ENCODE measurements at places on chromosomes 3 and 15.
A peak's percentile ranks its signal among the peaks of the same experiment; 100 is the strongest.

GRCh38 chr3:20320489-20320888 lies 134.5 kb upstream of the SGO1 start:
- H3K4me3 ChIP-seq = no peak overlapping the region
- H3K27me3 ChIP-seq = no peaks in the 10 kb centered on the region
- H3K36me3 ChIP-seq = no peaks in the 10 kb centered on the region

GRCh38 chr3:128173849-128174248 lies 20.6 kb downstream of the EEFSEC start:
- H3K4me1 ChIP-seq = peaks cover 22% of the 10 kb centered on the region
- H3K36me3 ChIP-seq = no peaks in the 10 kb centered on the region
- DNase-seq = no peak
- H3K4me3 ChIP-seq = no peak overlapping the region
- no peaks in the 10 kb centered on the region for H3K27me3 ChIP-seq

DNA sequence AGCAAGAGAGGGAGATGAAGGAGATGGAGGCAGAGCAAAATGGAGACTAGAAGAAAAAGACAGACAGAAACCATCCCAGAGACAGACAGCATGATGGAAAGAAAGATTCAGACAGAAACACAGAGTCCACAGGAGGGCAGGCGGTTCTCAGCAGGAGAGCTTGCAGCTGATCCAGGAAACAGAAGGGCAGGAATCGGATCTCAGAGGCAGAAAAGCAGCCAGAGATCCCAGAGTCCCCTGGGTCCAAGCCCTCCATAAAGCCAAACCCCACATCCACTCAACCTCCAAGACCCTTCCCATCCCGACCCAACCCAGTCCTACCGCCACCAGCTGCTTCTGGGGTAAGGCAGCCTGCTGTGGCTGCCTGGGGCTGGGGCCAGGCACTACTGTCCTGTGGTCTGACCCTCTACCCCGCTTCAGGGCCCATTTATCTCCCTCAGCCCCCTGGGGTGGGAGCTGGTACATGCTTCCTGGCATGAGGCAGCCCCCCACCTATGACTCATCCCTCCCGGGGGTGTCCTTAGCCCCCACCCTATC lies at the start of gene UCN2:
UCN2 (minus strand) TSS at position 400 of the 537 bp plus-strand sequence. CDS start 657 bp downstream, outside the sequence.
- H3K27ac ChIP-seq = peak within 1 kb of the TSS; percentile 84
- H3K4me1 ChIP-seq = peaks cover 69% of the 10 kb centered on the region
- no peaks in the 10 kb centered on the region for H3K36me3 ChIP-seq
- no peak for DNase-seq

GRCh38 chr3:129352045-129352444 lies 73.4 kb downstream of the HMCES start:
- no peaks in the 10 kb centered on the region for H3K27me3 ChIP-seq
- peaks cover 4% of the 10 kb centered on the region for H3K4me1 ChIP-seq
- no peaks in the 10 kb centered on the region for H3K36me3 ChIP-seq
- no peak overlapping the region for H3K4me3 ChIP-seq

- no peak overlapping the region for H3K27ac ChIP-seq
- H3K27me3 ChIP-seq = peaks cover 12% of the 10 kb centered on the region
- H3K4me1 ChIP-seq = no peaks in the 10 kb centered on the region
- no peak overlapping the region for H3K4me3 ChIP-seq
- DNase-seq = no peak
Observed at GRCh38 chr3:141057946-141058800, 7.0 kb downstream of the SPSB4 start.

GRCh38 chr3:112751564-112752512 lies 94.8 kb downstream of the CD200R1L start:
- no peak overlapping the region for H3K4me3 ChIP-seq
- no peaks in the 10 kb centered on the region for H3K27me3 ChIP-seq
- H3K27ac ChIP-seq = no peak overlapping the region
- no peaks in the 10 kb centered on the region for H3K36me3 ChIP-seq

GRCh38 chr3:13086531-13086981 lies 13.3 kb upstream of the IQSEC1 start:
- no peaks in the 10 kb centered on the region for H3K36me3 ChIP-seq
- no peaks in the 10 kb centered on the region for H3K27me3 ChIP-seq
- H3K4me1 ChIP-seq = no peaks in the 10 kb centered on the region
- no peak overlapping the region for H3K27ac ChIP-seq

GRCh38 chr3:97863031-97863430 lies 41.2 kb downstream of the CRYBG3 start:
- H3K27ac ChIP-seq = no peak overlapping the region
- no peak for DNase-seq
- H3K27me3 ChIP-seq = no peaks in the 10 kb centered on the region
- no peaks in the 10 kb centered on the region for H3K4me1 ChIP-seq

DNA sequence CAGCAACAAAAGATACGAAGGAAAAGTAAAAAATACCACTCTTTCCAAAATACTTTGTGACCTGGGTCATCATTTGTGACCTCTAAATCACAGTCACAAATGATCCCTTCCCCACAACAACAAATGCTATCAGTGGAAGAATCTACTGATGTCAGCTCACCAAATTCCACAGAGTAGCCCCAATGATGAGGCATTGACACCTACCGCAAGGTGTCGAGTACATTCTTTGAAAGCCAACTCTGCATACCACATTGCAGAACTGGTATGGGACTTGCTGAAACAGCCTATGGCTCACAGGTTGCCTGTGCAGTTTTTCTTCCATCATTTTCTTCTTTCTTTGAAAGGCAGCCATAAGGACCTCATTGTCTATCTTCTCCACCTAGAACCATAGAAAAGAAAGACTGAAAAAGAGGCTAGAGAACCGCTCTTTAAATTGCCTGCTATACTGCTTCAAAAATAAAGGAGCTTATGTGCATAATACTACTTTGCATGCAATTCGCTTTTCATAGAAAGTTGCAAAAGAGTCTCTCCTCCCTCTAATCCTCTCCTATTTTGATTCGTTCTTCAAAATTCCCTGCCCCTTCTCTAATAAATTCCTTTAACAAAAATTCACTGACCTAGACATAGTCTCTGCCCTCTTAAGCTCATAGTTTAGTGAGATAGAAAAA lies 21.4 kb upstream of the KPNA1 start:
- no peak overlapping the region for H3K27ac ChIP-seq
- peaks cover 7% of the 10 kb centered on the region for H3K36me3 ChIP-seq
- no peaks in the 10 kb centered on the region for H3K4me1 ChIP-seq

- no peak overlapping the region for H3K4me3 ChIP-seq
- no peaks in the 10 kb centered on the region for H3K4me1 ChIP-seq
- no peak for DNase-seq
- no peak overlapping the region for H3K27ac ChIP-seq
- H3K27me3 ChIP-seq = no peaks in the 10 kb centered on the region
- no peaks in the 10 kb centered on the region for H3K36me3 ChIP-seq
Observed at GRCh38 chr3:14280326-14280725, 101.7 kb downstream of the LSM3 start.

GRCh38 chr3:161270991-161271390 lies 49.9 kb downstream of the NMD3 start:
- H3K27me3 ChIP-seq = no peaks in the 10 kb centered on the region
- DNase-seq = no peak
- H3K4me3 ChIP-seq = no peak overlapping the region
- no peak overlapping the region for H3K27ac ChIP-seq

DNA sequence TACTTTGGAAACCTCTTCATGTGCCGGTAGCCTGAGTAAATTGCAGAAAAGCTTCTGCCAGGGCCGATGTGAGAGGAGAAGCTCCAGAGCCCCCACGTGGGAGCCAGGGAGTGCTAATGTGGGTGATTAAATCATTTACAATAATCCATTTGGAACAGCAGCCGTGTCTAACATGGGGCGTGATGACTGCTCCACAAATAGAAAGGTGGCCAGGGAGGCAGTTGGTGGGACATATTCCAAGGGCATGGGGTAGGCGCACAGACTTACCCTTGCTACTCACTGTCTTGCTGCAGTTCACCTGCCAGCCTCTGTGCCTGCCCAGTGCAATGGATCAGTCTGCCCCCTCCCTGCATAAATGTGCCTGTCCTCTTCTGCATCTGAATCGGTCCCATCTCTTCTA lies 39.3 kb upstream of the INSYN1 start:
- H3K4me1 ChIP-seq = peaks cover 9% of the 10 kb centered on the region
- no peak overlapping the region for H3K27ac ChIP-seq
- no peaks in the 10 kb centered on the region for H3K27me3 ChIP-seq
- no peak for DNase-seq
- H3K36me3 ChIP-seq = no peaks in the 10 kb centered on the region

DNA sequence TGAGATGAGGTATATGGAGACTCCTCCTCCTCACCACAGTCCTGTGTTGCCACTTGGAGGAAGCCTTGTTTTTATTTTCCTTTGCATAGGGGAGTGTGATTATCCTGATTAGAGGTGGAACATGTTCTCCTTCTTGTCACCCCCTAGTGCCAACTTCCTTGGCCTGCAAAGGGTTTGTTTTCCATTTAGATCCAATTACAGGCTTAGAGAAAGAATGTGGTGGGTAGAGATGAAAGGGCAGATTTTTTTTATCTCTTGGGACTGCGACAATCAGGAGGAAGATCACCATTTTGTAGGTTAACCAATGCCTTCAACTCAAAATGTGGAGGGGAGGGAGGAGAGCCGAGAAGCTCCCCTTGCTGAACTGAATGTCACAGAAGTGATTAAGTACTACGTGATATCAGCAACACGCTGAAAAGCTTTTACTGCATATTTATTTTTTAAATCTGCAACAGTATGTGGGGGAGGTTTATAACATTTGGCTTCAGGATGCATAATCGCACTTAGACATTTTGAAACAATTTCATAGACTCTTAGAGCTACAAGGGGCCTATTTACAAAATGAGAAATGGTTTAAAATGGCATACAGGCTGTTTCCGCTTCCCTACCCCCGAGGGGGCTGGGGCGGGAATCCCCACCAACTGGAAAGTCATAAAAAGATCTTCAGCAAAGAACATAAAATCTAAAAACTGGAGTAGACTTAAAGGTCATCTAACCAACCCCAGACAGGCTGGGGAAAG lies 2.4 kb downstream of the LMCD1 start:
- no peak for DNase-seq
- peak overlapping the region; percentile 57 for H3K27ac ChIP-seq
- H3K36me3 ChIP-seq = no peaks in the 10 kb centered on the region
- H3K27me3 ChIP-seq = no peaks in the 10 kb centered on the region
- H3K4me1 ChIP-seq = no peaks in the 10 kb centered on the region

- no peaks in the 10 kb centered on the region for H3K36me3 ChIP-seq
- no peak overlapping the region for H3K27ac ChIP-seq
- no peaks in the 10 kb centered on the region for H3K27me3 ChIP-seq
- H3K4me1 ChIP-seq = no peaks in the 10 kb centered on the region
- no peak overlapping the region for H3K4me3 ChIP-seq
Observed at GRCh38 chr15:95417761-95418160, 912.7 kb upstream of the NR2F2 start.

DNA sequence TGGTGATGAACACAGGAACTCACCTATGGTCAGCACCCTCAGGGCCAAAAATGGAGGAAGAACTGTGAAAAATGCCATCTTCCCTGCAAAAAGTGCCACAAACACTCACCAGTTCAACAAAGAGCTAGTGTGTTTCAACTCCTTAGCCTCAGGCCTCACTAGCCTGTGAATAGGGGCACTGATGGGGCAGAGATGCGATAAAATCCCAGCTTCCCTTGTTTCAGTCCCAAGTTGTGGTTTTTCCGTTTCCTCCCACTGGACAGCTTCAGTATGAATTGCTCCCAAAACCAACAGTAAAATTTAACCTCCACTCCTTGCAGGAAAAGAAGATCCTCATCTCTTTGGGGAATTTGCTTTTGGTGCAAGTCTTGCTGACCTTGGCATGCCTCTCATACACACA lies 117.4 kb upstream of the ADAMTS9 start:
- no peak overlapping the region for H3K27ac ChIP-seq
- peaks cover 8% of the 10 kb centered on the region for H3K36me3 ChIP-seq
- H3K4me1 ChIP-seq = peaks cover 15% of the 10 kb centered on the region
- no peaks in the 10 kb centered on the region for H3K27me3 ChIP-seq

GRCh38 chr3:112775011-112775742 lies 71.5 kb downstream of the CD200R1L start:
- H3K36me3 ChIP-seq = no peaks in the 10 kb centered on the region
- no peaks in the 10 kb centered on the region for H3K27me3 ChIP-seq
- DNase-seq = no peak

DNA sequence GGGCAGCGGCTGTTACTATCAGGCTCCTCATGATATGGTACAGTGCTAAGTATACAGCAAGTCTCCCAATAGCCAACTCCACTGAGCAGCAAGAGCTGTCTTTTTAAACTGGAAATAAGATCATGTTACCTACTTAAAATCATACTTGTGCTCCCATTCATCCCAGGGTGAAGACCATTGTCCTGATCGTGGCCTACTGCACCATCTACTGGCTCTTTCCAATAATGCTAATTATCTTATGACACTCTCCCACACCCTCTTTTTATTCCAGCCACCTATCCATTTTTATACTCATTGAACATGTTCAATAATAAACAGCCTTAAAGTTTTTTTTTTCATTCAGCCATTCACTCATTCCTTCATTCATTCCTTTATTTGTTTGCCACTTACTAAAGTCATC lies 117.7 kb downstream of the GBE1 start:
- no peak overlapping the region for H3K27ac ChIP-seq
- no peaks in the 10 kb centered on the region for H3K4me1 ChIP-seq
- no peak overlapping the region for H3K4me3 ChIP-seq
- no peaks in the 10 kb centered on the region for H3K27me3 ChIP-seq

DNA sequence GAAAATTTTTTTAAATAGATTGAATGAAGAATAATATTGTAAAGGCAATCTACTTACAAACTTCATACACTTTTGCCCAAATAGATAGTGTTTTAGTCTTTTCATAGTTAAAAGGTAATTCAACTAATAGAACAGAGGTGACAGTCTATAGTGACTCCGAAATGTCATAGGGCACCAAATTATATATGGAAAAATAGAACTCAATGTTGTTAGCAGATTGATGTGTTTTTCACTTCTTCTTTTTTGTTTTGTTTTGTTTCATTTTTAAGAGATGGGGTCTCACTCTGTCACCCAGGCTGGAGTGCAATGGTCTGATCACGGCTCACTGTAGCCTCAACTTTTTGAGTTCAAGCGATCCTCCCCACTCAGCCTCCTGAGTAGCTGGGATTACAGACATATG lies 721 bp downstream of the CSTA start:
- no peak overlapping the region for H3K27ac ChIP-seq
- H3K4me3 ChIP-seq = no peak overlapping the region

GRCh38 chr15:99931703-99932603 lies 198.7 kb upstream of the LYSMD4 start:
- no peaks in the 10 kb centered on the region for H3K27me3 ChIP-seq
- no peak overlapping the region for H3K4me3 ChIP-seq
- no peak for DNase-seq
- H3K4me1 ChIP-seq = peaks cover 11% of the 10 kb centered on the region
- H3K36me3 ChIP-seq = no peaks in the 10 kb centered on the region
- H3K27ac ChIP-seq = no peak overlapping the region

DNA sequence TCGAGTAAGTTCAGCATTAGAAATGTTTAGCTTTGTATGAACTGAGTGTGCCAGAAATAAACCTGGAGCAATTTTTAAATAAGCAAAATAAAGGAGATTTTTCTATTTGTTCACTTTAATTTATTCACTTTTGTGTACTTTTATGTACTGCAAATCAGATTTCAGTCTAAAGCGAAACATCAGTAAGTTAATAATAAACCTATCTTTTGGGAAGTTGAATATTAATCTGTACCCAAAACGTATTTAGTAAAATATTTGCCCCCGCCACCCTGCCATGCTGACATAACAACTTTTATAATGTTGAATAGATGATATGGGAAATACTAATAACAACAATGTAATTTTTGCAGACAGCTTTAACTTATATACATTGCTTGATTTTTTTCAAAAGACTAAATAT lies 230.0 kb downstream of the CDIN1 start:
- no peak overlapping the region for H3K27ac ChIP-seq
- H3K4me3 ChIP-seq = no peak overlapping the region
- no peaks in the 10 kb centered on the region for H3K36me3 ChIP-seq
- H3K4me1 ChIP-seq = no peaks in the 10 kb centered on the region
- DNase-seq = no peak
